ENCODE measurements at places on chromosomes 13 and 19. TPM values are rescaled to one million over a fixed set of nuclear protein-coding genes. Genes with fewer than 3 reads are reported as not detected.

The ELANE gene
- total RNA-seq, result not detected

The CEACAM16 gene
- total RNA-seq, result not detected

The PSG3 gene
- not detected for total RNA-seq

The TNFSF9 gene
- total RNA-seq, result 1.8 TPM

The NKPD1 gene
- total RNA-seq, result 0.49 TPM

The FFAR2 gene
- not detected for total RNA-seq
